ENCODE measurements at places on chromosomes 7 and 10. TPM values are rescaled to one million over a fixed set of nuclear protein-coding genes. Genes with fewer than 3 reads are reported as not detected.

TRIM8 gene
- total RNA-seq = 57.1 TPM

PROSER2 gene
- total RNA-seq = 26.4 TPM

GTF2IRD1 gene
- 8.6 TPM for total RNA-seq

ACTL6B gene
- total RNA-seq = not detected

ZNF117 gene
- 3.0 TPM for total RNA-seq

Measured in right lobe of liver (tissue), 6 donors.